ENCODE measurements at places on chromosomes 6 and 20.

GRCh38 chr6:168145747-168146596 lies 67.0 kb upstream of the FRMD1 start:
- DNase-seq, result no peak

DNA sequence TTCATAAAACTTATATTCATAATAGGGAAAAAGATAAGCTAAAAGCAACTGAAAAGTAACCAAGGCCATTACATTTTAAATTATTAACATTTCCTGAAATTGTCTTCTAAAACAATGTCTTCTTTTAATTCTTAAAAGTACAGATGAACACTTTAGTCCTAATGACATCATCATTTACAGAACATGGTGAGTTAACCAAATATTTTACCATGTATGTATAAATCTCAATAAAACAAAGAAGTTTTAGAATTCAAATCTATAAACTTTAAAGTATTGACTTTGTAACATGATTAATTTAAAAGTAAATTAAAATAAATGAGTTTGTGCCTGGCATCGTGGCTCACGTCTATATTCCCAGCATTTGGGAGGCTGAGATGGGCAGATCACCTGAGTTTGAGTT lies 125.9 kb upstream of the PRSS16 start:
- DNase-seq, result no peak

DNA sequence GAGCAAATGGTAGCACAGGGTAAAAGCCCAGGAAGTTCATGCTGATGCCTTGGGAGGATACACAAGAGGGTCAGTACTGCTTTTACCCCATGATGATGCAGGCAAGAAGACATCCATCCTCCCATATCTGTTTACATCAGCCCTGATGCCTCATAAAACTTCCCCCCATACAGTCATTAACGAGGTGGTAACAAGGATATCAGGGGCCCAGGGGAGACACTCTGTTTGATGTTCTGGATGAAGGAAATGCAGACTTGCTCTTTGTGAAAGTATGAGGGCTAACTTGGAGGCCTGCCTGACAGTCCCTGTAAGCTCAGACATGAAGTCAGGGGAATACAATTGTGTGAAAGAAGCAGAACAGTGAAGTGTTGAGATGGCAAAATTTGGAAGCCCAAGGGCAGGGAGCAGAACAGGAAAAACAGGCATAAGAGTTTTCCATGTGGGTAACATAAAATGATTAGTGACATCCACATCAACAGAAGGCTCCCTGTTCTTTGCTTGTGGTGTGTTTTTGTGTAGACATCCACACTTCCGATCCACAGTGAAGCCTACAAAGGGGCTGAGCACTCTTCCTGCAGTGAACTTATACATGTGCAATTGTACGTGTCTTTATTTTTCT lies 813.4 kb downstream of the MAFB start:
- no peak for DNase-seq

DNA sequence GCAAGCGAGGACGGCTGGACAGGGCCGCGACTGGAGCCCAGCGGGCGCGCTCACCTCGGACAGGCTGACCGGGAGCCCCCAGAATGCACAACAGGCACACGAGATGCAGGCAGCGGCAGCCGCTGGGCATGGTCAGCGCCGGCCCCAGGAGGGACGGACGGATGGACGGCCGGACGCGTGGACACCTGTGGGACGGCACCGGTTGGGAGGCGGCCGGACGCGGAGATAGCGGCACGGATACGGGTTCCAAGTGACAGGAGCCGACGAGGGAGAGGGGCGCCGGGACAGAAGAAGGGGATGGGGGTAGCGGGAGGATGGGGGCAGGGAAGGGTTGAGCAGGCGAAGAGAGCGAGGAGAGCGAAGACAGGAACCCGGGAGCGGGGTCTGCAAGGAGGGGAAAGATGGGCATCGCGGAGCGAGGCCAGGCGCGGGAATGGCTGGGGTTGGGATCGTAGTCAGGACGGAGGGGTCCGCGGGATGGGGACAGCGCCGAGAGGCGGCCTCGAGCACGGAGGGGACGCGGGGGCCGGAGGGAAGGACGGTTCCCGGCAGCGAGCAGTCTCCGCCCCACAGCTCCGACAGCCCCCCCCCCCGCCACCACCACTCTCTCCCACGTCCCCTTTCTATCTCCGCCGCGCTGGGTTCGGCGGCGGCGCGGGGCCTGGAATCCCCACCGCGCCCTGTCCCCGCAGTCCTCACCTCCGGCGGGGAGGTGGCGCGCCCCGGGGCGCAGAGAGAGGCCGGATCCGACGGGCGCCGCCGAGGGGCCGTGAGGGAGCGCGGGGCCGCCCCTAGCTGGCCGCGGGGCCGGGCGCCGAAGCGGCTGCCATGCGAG lies 435 bp downstream of the DLK2 start:
- no peak for DNase-seq

- DNase-seq, result no peak
Measured at GRCh38 chr20:16947479-16947878, 199.3 kb downstream of the OTOR start.

GRCh38 chr6:113403966-113404595 lies 453.1 kb upstream of the MARCKS start:
- no peak for DNase-seq

GRCh38 chr6:89145091-89145955 lies 532 bp upstream of the PM20D2 start:
- no peak for DNase-seq

DNA sequence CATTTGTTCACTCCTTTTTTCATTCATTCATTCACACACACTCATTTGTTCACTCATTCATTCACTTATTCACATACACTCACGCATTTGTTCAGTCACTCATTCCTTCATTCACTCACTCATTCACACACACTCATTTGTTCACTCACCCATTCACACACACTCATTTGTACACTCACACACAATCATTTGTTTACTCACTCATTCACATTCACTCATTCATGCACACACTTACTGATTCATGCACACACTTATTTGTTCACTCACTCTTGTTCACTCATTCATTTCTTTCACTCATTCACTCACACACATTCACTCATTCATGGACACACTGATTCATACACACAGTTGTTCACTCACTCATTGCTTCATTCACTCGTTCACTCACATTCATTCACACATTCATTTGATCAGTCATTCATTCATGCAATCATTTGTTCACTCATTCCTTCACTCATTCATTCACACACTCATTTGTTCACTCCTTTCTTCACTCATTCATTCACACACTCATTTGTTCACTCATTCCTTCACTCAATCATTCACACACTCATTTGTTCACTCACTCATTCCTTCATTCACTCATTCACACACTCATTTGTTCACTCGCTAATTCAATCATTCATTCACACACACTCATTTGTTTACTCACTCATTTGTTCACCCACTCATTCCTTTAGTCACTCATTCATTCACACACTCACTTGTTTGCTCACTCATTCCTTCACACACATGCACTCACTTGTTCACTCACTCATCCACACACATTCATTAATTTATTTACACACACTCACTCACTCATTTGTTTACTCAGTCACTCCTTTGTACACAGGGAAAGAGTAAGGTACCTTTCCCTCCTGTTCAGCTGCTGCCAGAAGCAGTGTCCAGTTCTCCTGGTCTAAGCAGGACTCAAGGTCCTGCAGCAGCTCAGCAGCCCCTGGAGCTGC lies 50.7 kb upstream of the BHLHE23 start:
- DNase-seq, result no peak

- no peak for DNase-seq
Measured at GRCh38 chr6:10398446-10399218, 16.2 kb downstream of the TFAP2A start.

DNA sequence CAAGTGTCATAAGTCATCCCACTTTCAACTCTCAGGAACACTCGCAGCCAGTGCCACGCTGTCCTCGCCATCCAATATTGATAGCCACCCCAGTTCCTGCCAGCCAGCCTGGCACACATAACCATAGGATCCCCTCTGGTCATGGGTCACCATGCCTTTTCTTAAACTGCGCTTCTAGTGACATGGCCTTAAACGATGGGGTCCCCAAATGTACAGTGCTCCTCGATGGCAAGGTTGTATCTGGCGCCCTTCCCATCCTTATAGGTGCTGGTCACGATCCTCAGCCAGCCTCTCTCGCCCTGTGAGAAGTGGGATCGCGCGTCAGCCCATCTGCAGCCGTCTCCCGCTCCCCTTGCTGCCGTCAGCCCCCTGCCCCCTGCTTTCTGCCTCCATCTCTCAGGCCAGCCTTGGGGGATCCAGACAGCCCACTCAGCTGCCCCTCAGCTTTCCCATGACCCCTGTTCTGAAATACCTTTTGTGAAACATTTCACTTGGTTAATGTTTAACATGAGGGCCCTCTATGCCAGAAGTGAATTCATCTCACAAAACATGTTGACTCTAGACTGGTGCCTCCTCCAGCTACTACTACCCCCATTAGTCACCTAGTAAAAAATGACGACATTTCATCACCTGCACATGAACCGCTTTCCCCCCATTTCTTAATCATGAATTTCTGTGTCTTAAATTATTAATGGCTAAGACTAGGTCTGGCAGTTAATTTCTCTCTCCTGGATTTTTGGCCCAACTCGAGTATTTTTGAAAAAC lies 11.4 kb downstream of the CTSZ start:
- DNase-seq, result no peak

GRCh38 chr6:156919814-156920369 lies 142.7 kb downstream of the ARID1B start:
- no peak for DNase-seq

DNA sequence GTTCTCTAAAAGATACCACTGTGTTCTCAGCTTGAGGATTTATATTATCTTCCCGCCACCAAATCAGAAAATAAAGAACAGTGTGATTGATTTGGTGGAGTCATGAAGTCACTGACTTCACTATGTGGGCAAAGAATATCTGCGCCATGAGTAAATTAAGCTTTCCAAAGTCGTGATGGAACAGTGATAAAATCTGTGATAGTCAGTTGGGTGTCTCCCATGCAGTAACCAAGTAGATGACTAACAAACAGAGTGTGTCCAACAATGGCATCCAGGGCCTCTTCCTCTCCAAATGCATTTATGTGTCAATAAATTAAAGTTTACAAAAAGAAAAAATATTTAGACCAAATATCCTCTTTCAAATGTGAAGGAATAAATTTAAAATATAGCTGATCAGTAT lies 87.0 kb upstream of the DST start:
- no peak for DNase-seq

- DNase-seq, result no peak
Measured at GRCh38 chr6:24497254-24497970, 2.6 kb downstream of the ALDH5A1 start.

GRCh38 chr6:147285087-147285855 lies 81.1 kb downstream of the STXBP5 start:
- DNase-seq, result no peak

DNA sequence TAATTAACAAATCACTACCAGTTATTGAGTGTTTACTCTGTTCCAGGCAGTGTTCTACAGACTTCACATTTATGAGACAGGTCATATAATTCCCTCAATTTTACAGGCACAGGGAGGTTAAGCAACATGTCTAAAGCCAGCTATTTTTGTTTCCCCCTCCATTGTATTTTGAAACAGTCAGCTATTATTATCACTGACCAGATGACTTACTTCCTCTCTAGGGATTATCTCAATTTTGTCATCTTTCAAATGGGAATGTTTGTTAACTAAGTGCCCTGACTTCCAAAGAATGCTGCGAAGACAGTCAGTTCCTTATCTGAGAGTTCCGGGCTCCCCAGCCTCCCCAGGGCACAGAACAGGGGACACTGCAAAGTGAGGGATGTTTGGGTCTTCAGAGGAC lies 5.6 kb upstream of the CNPY3 start:
- DNase-seq, result no peak

- DNase-seq, result no peak
Measured at GRCh38 chr20:44728801-44729443, 13.8 kb downstream of the CCN5 start.

DNA sequence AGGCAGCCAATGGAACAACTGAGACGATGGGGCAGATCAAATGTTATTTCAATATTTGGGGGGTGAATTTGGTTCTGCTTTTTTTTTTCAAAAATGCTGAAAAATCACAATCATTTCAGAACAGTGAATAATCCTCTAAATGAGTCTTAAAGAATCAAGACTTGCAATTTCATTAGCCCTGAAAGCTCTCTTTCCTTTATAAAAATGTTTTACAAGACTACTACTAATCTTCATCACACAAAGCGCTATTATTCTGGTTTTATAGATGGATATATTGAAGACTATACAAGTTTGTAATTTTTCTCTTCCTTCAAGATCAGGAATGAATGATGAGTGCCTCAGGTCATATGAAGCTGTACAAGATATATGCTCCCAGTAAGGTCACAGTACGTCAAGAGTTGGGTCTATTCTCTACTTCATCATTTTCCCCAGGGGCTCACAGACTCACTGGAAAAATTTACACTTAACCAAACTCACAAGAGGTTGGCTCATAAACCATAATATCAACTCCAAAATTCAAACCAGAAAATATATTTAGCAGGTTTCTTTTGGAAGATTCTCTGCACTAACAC lies 19.5 kb downstream of the RNF24 start:
- DNase-seq, result no peak

- DNase-seq, result no peak
Measured at GRCh38 chr20:23091721-23092383, 5.7 kb upstream of the CD93 start.

GRCh38 chr6:148107911-148108310 lies 234.7 kb upstream of the SASH1 start:
- DNase-seq, result no peak

- DNase-seq, result no peak
Measured at GRCh38 chr6:31707701-31708100, 1.0 kb downstream of the LY6G6F start.

- DNase-seq, result no peak
Measured at GRCh38 chr6:158611541-158612370, 32.8 kb downstream of the DYNLT1 start.

- DNase-seq, result no peak
Measured at GRCh38 chr6:106927531-106928398, 46.8 kb downstream of the CD24 start.

- DNase-seq, result no peak
Measured at GRCh38 chr6:130575557-130575956, 209.7 kb downstream of the TMEM200A start.

DNA sequence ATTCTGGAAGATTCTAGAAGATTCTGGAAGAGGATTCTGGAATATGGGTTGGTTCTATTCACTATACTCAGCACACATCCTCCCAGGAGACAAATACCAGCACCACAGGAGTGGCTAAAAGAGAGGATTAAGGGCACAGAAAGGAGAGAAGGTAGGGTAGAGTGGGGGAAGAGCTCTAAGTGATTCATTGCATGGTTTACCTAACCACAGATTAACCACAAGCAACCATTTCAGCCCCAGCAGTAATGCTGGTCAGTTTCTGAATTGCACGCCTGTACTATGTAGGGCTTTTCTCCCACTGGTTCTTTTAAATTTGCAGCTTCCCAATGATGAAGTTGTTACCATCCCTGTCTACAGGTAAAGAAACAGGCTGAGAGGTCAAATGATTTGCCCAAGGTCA lies 192.7 kb upstream of the PMEPA1 start:
- DNase-seq, result no peak

DNA sequence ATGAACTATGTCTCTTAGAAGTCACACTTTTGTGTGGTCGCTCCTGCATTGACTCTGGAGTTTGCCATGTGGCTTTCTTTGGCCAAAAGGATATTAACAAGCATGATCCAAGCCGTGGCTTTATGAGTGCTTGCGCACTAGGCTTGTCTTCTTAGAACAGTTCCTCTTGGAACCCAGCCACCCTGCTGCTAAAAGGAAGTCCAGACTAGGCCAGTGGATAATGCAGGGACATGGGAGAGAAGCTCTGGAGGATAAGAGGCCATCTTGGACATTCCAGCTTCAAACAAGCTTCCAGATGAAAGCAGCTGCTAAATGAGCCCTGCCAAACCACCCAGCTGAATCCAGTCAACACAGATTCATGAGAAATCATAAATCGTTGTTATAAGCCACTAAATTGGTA lies 346.4 kb downstream of the CDC5L start:
- no peak for DNase-seq

Data from stimulated activated CD4-positive, alpha-beta T cell treated with anti-CD3 and anti-CD28 coated beads, TNF-alpha, amount 100 ng/mL, for 1 hour (primary cell).